Stimulated activated CD4-positive, alpha-beta T cell treated with anti-CD3 and anti-CD28 coated beads, Interleukin-1b, Interleukin-23, amount 100 ng/mL, for 24 hours (primary cell): ENCODE measurements at places on chromosomes 12 and 14.

GRCh38 chr12:7021956-7022355, 3.7 kb upstream of the LPCAT3 start:
- DNase-seq: no peak

DNA sequence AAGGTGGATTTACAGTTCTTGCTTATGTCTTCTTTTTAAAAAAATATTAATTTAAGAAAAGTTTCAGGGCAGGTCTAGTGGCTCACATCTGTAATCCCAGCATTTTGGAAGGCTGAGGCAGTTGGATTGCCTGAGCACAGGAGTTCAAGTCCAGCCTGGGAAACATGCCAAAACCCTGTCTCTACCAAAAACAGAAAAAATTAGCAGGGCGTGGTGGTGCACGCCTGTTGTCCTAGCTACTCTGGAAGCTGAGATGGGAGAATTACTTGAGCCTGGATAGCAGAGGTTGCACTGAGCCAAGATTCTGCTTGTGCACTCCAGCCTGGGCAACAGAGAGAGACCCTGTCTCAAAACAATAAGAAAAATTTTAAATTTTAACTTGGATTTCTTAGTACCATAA, 5.4 kb upstream of the TAS2R46 start:
- DNase-seq: no peak

- DNase-seq: no peak
Observed at GRCh38 chr12:64010069-64010686, 165.7 kb downstream of the SRGAP1 start.

- DNase-seq: no peak
Observed at GRCh38 chr12:87283111-87283510, 746.1 kb downstream of the C12orf50 start.

- no peak for DNase-seq
Observed at GRCh38 chr12:78651755-78652154, 212.8 kb upstream of the SYT1 start.

- no peak for DNase-seq
Observed at GRCh38 chr12:46266382-46266791, 2.5 kb downstream of the SLC38A1 start.

- DNase-seq: no peak
Observed at GRCh38 chr14:39267608-39268005, 33.9 kb downstream of the MIA2 start.

DNA sequence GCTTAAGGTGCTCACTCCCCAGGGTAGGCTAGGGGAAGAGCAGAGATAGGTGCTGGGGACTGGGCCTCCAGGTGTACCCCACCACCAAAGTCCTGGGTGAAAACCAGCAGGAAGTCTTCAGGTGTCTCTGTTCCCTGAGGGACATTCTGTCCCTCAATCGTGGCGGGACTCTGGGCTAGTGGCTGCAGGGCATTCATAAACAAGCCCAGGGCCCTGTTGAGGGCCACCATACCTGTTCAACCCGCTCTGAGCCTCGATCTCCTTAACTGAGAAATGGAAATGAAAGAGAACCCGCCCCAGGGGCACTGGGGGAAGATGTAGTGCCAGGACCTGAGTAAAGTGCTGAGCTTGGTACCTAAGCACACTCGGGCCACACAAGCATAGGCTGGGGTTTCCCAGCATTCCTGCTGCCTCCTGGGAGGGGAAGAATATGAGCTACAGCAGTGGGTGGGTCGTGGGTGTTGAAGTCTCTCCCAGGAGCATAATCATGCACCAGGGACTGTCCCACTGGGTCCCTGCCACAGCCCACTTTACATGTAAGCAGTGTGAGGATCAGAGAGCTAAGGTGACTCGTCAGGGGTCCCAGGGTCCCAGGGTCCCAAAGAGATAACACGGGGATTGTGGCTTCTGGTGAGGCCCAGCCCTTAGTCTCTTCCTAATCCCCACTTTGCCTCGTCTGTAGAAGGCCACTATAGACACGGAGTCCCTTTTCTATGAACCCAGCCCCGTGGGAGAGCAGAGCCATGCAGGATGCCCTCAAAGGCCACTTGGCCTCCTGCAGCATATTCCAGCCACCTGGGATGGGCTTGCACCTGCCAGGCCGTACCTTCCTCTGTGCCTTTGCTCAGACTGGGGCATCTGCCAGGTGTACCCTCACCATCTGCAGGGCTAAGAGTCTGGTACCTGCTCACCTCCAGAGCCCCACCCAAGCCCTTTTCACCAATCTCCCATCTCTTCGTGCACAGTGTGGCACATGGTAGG, 14.4 kb downstream of the FAM222A start:
- DNase-seq: no peak

- DNase-seq: no peak
Observed at GRCh38 chr12:80293759-80294158, 150.3 kb upstream of the PTPRQ start.

DNA sequence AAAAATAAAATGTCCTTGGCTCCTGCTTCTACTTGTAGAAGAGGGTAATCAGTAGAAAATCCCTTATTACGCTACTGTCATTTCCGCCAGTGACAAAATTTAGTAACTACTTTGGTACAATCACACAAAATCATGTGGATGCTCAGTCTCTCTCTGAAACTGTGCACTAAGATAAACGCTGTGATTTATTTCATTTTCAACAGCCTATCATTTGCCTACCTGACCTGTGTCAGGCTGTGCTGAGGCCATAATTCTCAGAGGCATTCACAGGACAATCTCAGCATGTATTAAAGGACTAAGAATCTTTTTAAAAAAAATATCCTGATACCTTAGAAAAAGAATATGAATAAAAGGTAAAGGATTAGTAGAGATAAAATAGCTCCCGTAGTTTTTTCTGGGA, 226.0 kb downstream of the RASSF9 start:
- no peak for DNase-seq

GRCh38 chr12:113292091-113292490, 42.8 kb downstream of the SLC8B1 start:
- no peak for DNase-seq

- no peak for DNase-seq
Observed at GRCh38 chr14:80304125-80304766, 92.9 kb upstream of the DIO2 start.

GRCh38 chr14:102088012-102088792, 1.4 kb upstream of the HSP90AA1 start:
- DNase-seq: peak; percentile 51

DNA sequence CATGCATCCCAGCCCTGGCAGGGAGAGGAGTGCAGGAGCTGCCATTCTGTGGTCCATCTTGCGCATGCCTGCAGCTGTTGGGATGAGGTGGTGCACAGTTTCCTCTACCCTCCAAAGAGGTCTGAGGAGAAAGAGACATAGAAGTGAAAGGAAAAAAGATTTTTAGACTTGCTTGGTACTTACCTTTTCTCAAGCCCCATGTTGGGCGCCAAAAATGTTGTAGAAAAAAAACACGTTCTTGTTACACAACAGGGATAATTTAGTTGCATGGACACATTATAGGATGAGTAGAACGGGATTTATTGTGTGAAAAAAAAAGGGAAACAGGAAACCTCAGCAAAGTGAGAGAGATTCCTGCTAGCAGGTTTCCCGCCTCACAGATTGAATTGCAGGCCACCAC, 244.4 kb upstream of the GARIN2 start:
- no peak for DNase-seq

- DNase-seq: no peak
Observed at GRCh38 chr14:94697773-94698556, 71.9 kb downstream of the GSC start.

GRCh38 chr12:2403221-2403976, 350.6 kb downstream of the CACNA1C start:
- no peak for DNase-seq

DNA sequence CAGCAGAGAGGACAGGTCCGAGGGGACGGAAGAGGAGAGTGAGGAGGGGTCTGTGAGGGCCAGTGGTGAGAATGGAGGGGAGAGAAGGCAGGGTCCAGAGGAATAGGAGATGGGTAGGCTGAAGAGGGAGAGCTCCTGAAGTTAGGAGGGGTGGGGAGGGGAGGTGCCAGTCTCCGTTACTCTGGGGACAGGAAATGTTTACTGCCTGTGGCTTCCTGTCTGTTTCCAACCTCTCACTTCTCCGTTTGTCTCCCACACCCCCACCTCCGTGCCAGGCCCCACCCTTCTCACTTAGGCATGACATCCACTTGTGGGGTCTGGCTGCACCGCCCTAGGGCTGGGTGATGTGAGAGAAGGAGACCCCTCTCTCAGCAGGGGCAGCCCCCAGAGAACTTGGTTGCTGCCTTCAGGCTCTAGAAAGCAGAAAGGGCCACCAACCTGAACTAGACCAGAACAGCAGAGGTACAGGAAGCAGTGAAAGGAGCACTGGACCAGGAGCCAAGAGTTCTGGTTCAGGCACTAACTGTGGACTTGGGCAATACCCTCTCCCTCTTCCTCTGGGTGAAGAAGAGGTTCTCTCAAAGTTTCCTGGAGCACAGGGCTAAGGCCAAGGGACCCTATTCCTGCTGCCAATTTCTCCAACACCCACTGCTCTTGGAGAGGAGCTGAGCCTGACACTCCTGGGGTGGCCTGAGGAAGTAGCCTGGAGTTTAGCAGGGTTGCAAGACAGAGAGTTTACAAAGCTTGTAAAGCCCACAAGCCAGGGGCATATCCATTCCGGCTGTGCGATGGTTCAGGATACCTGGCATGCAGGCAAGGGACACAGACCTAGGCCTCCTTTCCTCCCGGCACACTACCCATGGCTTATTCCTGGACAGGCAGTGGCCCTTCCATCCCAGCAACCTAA, 5.5 kb downstream of the ITGA5 start:
- DNase-seq: peak; percentile 32

DNA sequence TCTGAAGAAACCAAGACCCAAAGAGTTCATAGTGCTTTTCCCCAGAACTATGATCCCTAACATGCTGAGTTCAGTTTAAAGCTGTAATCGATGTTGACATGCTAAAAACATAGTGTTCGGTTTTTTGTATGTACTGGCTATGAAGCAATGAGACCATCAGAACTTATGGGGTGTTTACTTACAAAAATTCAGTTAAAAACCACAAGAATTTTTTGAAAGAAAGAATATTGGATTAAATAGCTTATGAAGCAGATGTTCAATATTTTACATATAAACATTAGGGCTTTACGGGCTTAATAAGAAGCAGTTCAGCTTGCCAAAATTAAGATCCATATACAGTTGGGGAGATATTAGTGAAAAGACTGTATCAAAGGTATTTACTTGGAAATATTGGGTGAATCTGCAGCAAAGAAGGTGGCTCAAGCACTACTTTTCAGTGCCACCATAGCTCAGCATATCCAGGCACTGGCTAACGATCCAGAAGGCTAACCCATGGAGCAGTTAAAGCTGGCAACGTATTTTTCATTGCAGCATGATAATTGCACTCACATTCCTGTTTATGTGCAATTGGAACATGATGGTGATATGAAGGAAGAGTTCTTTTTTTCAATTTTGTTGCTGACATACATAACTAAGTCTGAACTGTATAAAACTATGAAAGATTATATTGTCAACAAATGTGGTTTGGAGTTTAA, 125.9 kb downstream of the EFCAB11 start:
- no peak for DNase-seq

DNA sequence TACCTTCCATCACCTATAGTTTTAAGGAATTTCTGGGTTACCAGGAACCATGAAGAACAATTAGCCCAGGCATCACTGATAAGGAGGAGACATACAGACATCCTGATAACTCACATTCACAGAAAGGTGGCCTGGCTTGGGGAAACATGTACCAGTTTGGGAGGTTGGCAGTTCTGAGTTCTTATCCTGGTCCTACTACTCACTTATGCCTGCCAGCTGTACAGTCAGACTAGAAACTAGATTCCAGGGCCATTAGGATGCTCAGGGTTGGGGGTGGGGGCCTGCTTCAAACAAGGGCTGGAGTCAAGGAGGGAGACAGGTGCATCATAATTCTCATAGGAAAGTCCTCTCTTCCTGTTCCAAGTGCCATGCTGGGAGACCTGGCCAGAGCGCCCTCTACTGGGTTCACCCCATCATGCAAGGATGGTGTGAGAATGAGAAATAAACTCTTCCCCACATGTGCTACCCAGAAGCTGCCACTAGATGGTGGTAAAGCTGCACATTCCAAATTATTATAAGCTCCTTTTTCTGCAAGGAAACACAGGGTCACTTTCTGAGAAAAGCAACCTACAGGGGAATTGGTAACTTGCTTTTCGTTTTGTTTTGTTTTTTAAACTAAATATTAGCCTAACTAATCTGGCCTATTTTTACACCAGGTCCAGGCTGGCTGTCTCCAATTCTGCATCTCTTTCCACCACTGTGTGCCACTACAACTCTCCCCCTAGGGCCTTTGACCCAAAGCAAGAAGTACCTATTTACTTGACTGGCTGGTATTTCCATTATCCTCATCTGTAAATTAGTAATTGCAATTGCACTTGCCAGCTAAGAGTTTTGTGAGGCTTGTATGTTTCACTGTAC, 14.5 kb downstream of the OAS2 start:
- peak; percentile 45 for DNase-seq

DNA sequence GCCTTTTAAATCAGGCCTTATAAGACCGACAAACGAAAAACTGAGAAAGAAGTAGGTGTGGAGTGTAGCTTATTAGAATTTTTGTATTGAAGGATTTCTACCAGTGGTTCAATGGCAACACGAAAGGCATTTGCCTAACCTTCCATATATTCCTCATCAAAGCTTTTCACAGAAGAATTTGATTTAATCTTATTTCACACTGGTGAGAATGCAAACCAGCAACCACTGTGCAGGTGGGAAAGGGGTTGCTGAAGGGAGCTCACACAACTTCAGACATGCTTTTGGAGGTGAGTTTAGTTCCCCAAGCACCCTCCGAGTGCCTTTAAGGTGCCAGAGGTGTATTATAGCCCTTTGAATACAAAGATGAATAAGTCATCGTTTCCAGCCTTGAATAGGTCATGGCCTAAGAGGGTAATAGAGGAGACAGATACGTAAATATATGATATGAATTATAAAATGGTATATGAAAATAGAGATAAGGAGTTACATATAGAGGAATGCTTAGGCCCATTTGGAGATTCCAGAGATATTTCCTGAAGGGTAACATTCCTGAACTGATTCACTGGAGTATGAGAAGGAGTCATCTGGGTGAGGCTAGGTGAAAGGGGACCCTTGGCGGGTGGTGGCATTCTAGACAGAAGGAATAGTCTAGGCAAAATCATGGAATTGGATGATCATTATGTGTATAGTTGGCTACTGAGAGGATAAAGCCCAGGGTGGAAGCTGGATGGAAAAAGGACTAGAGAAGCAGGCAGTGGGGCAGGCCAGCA, 6.4 kb downstream of the ERP27 start:
- DNase-seq: no peak

DNA sequence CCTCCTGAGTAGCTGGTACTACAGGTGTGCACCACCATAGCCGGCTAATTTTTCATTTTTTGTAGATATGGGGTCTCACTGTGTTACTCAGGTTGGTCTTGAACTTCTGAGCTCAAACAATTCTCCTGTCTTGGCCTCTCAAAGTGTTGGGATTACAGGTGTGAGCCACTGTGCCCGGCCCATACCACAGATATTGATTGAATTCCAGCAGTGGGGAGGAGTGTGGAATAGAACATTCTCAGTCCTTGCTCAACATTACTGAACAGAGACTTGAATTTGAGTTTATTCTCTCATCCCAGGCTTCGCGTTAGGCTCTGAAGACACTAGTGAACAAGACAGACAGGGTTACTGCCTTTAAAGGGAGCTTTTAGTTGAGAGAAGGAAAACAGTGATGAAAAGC, 39.6 kb downstream of the PTPN11 start:
- DNase-seq: no peak

- DNase-seq: no peak
Observed at GRCh38 chr14:56216626-56217379, 98.6 kb downstream of the PELI2 start.

- no peak for DNase-seq
Observed at GRCh38 chr12:5467931-5468330, 36.0 kb downstream of the NTF3 start.

GRCh38 chr12:51382173-51382572, 9.0 kb downstream of the GALNT6 start:
- no peak for DNase-seq

- DNase-seq: no peak
Observed at GRCh38 chr14:93219103-93219726, 12.2 kb downstream of the UBR7 start.
